ENCODE measurements at places on chromosomes 12 and 14. TPM values are rescaled to one million over a fixed set of nuclear protein-coding genes. Genes with fewer than 3 reads are reported as not detected.

GDF3 gene
- not detected for total RNA-seq

TAS2R43 gene
- 0.63 TPM for total RNA-seq

ERO1A gene
- 82.7 TPM for total RNA-seq

LRP1-AS gene
- not detected for total RNA-seq

C12orf50 gene
- not detected for total RNA-seq

PPP1R1A gene
- total RNA-seq = not detected

AMHR2 gene
- total RNA-seq = not detected

LHX5 gene
- not detected for total RNA-seq

POTEG gene
- total RNA-seq = not detected

DNA sequence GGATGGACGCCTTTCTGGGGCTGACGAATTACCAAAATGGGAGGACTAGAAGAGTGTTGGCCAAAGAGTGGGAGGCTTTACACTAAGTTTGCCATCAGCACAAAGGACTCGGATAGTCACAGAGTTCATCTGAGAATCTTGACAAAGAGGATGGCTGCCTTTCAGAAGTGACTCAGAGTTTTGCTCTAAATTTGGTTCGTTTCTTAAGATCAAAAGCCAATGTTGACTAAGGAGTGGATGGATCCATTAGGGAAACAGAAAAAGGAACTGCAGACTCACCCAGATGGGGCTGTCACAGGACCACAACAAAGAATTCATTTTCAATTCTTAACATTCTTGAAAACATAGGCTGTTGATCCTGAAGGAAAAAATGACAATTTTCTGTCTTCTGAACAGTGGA lies 81.3 kb upstream of the DUSP6 start:
- H3K4me1 ChIP-seq = peaks cover 12% of the 10 kb centered on the region
- H3K36me3 ChIP-seq = no peaks in the 10 kb centered on the region
- H3K4me3 ChIP-seq = no peak overlapping the region
- peak overlapping the region; percentile 41 for H3K27ac ChIP-seq
- no peaks in the 10 kb centered on the region for H3K27me3 ChIP-seq

- no peaks in the 10 kb centered on the region for H3K27me3 ChIP-seq
- peaks cover 4% of the 10 kb centered on the region for H3K4me1 ChIP-seq
- H3K36me3 ChIP-seq = no peaks in the 10 kb centered on the region
- peak; percentile 32 for DNase-seq
- no peak overlapping the region for H3K4me3 ChIP-seq
- H3K27ac ChIP-seq = 0 out of 2 replicates have a peak overlapping the region, but pooled peaks have one; percentile 2
Measured at GRCh38 chr14:63504648-63505047, 38.5 kb downstream of the PPP2R5E start.

- H3K36me3 ChIP-seq = no peaks in the 10 kb centered on the region
- DNase-seq = no peak
- no peak overlapping the region for H3K27ac ChIP-seq
- H3K4me3 ChIP-seq = no peak overlapping the region
- H3K4me1 ChIP-seq = no peaks in the 10 kb centered on the region
- H3K27me3 ChIP-seq = no peaks in the 10 kb centered on the region
Measured at GRCh38 chr12:95429172-95429510, 44.8 kb upstream of the METAP2 start.

- H3K4me3 ChIP-seq = no peak overlapping the region
- no peaks in the 10 kb centered on the region for H3K36me3 ChIP-seq
- H3K27me3 ChIP-seq = no peaks in the 10 kb centered on the region
- no peak overlapping the region for H3K27ac ChIP-seq
Measured at GRCh38 chr14:72532686-72533454, 361.0 kb downstream of the DPF3 start.

GRCh38 chr12:27973487-27973890 lies 956 bp upstream of the PTHLH start:
- H3K27me3 ChIP-seq = no peaks in the 10 kb centered on the region
- no peak overlapping the region for H3K27ac ChIP-seq
- peaks cover 20% of the 10 kb centered on the region for H3K4me1 ChIP-seq
- DNase-seq = peak; percentile 73
- H3K36me3 ChIP-seq = no peaks in the 10 kb centered on the region

DNA sequence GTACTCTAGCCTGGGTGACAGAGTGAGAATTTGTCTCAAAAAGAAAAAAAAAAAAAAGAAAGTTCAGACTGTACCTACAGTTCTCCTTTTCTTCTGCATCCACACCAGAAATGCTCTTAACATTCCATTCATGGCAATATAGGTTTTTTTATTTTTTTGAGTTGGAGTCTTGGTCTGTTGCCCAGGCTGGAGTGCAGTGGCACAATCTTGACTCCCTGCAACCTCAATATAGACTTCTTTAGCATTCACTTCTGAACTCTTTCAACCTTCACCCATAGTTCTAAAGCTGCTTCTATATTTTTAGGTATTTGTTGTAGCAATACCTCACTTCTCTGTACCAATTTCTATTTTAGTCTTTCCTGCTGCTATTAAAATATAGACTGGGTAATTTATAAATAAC lies 1095.7 kb downstream of the FLRT2 start:
- no peak overlapping the region for H3K27ac ChIP-seq
- no peak overlapping the region for H3K4me3 ChIP-seq
- no peaks in the 10 kb centered on the region for H3K4me1 ChIP-seq
- H3K36me3 ChIP-seq = no peaks in the 10 kb centered on the region
- no peak for DNase-seq
- H3K27me3 ChIP-seq = no peaks in the 10 kb centered on the region

DNA sequence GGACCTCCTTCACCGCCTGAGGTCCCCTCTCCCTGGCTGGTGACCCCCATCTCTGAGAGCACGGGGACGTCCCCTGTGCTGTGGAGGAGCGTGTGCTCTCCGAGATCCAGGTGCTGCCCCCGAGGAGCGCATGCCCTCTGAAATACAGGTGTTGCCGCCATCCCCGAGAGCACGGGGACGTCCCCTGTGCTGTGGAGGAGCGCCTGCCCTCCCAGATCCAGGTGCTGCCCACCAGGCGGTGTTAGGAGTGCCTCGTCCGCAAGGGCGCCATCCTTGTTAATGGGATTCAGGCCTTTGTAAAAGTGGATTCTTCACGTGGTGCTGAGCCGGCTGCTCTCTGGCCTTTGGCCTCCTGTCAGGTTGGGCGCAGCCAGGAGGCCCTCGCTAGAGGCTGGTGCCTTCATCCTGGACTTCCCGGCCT lies 10.1 kb downstream of the NOC4L start:
- no peaks in the 10 kb centered on the region for H3K27me3 ChIP-seq
- H3K4me3 ChIP-seq = no peak overlapping the region
- DNase-seq = no peak
- H3K27ac ChIP-seq = no peak overlapping the region
- H3K36me3 ChIP-seq = no peaks in the 10 kb centered on the region
- H3K4me1 ChIP-seq = no peaks in the 10 kb centered on the region

GRCh38 chr12:107567876-107568619 lies 117.6 kb upstream of the PWP1 start:
- no peak overlapping the region for H3K4me3 ChIP-seq
- H3K27me3 ChIP-seq = no peaks in the 10 kb centered on the region
- no peak for DNase-seq
- no peaks in the 10 kb centered on the region for H3K36me3 ChIP-seq

DNA sequence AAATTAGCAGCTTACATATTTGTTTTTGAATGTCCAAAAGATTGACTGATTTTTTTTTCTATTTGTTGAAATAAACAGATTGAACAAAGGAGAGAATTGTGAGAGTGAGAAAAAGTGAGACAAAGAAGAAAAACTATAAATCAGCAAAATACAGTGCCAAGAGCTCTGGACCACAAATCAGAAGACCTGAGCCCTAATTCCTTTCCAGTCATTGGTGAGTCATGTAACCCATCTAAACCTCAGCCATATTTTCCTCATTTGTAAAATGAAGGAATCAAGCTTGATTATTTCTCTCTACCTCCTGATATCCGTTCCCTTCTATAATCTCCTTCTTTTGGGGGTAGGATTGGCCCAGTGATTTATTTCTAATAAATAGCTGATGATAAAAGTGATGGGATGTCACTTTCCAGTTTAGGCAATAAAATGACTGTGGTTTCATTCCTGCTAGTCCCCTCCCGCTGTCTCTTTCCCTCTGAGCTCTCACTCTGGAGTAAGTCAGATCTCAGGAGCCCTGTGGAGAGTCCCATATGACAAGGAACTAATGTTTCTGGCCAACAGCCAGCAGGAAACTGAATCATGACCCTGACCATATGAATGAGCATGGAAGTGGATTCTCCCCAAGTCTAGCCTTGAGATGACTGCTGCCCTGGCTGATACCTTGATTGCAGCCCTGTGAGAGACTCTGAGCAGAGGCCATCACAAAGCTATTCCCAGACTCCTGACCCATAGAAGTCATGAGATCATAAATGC lies 218.9 kb downstream of the ACSS3 start:
- no peak overlapping the region for H3K4me3 ChIP-seq
- H3K27me3 ChIP-seq = no peaks in the 10 kb centered on the region
- no peak overlapping the region for H3K27ac ChIP-seq
- no peaks in the 10 kb centered on the region for H3K36me3 ChIP-seq
- DNase-seq = peak; percentile 56

DNA sequence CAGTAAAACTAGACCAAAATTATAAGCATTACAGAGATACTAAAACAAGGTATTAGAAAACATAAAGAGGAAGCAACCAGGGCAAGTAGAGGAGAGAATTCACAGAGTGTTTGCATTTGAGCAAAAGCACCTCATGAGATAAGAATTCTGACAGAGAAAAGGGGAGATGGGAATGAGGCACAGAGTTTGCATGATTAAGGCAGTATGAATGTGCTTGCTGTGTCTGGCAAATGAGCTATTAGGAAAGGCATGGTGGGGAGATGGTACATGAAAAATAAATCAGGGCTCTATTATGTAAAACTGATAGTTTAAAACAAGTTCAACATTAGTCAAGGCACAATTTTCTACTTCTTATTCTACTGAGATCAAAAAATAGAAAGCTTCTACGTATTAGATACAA lies 23.1 kb downstream of the GARIN6 start:
- H3K4me3 ChIP-seq = no peak overlapping the region
- peak; percentile 25 for DNase-seq
- H3K4me1 ChIP-seq = no peaks in the 10 kb centered on the region
- H3K27me3 ChIP-seq = no peaks in the 10 kb centered on the region

- H3K36me3 ChIP-seq = no peaks in the 10 kb centered on the region
- H3K27me3 ChIP-seq = no peaks in the 10 kb centered on the region
- H3K27ac ChIP-seq = no peak overlapping the region
- no peak overlapping the region for H3K4me3 ChIP-seq
- no peak for DNase-seq
Measured at GRCh38 chr12:110885152-110885840, 35.1 kb downstream of the MYL2 start.

DNA sequence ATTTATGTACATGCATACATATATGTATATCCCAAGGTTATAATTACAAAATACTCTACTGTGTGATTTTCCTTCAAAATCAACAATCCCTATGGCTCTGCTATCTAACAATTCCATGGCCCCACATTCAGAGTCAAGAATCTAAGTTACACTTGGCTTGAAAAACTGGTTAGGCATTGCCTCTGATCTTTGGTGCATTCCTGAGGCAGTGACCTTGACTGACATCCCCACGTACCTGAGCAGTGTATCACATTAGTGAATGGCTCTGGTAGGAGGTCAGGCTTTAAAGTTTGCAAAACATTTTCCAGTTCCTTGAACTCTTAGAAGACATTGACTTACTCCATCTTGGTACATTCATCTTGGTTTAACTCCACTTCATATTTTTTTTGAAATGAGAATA lies 8.5 kb upstream of the STON2 start:
- DNase-seq = no peak
- no peaks in the 10 kb centered on the region for H3K36me3 ChIP-seq
- peaks cover 53% of the 10 kb centered on the region for H3K27me3 ChIP-seq
- no peaks in the 10 kb centered on the region for H3K4me1 ChIP-seq

DNA sequence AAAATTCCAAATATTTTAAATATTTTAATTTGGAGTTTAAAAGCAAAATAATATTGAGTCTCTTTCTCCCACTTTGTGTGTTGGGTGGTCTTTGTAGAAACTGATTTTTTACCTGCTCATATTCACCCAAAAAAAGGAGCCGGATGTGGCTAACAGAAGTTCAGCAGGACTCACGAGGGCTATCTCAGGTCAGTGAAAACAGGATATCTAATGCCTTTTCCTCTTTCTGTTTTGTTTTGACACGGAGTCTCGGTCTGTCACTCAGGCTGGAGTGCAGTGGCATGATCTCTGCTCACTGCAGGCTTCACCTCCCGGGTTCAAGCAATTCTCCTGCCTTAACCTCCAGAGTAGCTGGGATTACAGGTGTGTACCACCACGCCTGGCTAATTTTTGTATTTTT lies 30.8 kb downstream of the COA8 start:
- peaks cover 32% of the 10 kb centered on the region for H3K4me1 ChIP-seq
- H3K4me3 ChIP-seq = no peak overlapping the region
- H3K27me3 ChIP-seq = no peaks in the 10 kb centered on the region
- H3K36me3 ChIP-seq = peaks cover 8% of the 10 kb centered on the region

- H3K27me3 ChIP-seq = no peaks in the 10 kb centered on the region
- H3K4me1 ChIP-seq = no peaks in the 10 kb centered on the region
- no peak overlapping the region for H3K4me3 ChIP-seq
- no peaks in the 10 kb centered on the region for H3K36me3 ChIP-seq
- H3K27ac ChIP-seq = no peak overlapping the region
Measured at GRCh38 chr12:127297327-127297726, 969.6 kb upstream of the TMEM132C start.

DNA sequence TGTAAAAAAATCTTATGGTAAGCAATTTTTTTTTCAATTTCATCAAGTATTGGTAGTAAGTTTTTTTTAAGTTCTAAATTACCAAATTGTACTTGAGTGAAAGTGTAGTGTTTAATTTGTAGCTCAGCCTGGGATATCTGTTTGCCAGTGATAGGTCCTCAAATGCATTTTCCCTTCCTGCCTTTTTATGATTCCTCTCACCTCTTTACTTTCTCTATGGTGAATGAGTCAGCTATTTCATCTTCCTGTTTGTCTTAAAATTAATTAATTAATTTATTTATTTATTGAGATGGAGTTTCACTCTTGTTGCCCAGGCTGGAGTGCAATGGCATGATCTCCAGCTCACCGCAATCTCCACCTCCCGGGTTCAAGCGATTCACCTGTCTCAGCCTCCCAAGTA lies 10.6 kb downstream of the SRP54 start:
- no peak overlapping the region for H3K4me3 ChIP-seq
- no peaks in the 10 kb centered on the region for H3K27me3 ChIP-seq
- DNase-seq = no peak
- H3K27ac ChIP-seq = no peak overlapping the region
- peaks cover 3% of the 10 kb centered on the region for H3K36me3 ChIP-seq

DNA sequence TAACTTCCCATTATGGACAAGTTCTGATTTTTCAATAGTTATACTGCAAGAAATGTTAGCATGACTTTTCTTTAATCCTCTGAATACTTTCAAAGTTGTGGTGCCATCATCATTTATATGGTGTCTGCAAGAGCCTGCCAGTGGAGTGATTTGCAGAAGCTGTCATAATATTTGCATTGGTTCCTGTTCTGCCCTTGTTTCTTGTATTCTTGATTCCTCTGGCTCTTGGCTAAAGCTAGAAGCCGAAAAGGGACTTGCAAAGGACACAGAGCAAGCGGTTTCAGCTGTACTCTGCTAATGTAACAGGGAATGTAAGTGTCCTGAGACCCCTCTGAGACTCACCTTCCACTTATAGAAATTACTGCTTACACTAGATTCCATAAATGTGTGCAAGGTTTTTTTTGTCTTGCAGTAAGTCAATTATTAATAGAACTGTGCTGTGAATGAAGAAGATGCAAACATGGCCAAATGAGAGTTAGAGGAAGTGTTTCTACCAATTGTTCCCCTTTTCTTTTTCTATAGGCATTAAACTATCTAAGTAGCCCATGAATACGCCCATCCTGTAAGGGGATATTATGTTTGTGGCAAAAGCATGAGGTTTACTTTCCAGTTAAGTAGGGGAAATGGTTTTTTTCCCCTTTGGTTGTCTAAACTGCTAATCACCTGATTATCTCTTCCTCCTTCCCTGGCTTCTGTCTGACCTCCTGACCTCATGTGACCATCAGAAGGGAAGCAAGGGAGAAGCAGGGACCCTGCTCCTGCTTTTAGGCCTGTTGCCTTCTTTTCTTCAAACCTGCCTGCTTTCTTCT lies 5.3 kb downstream of the DYRK4 start:
- H3K27ac ChIP-seq = no peak overlapping the region
- no peaks in the 10 kb centered on the region for H3K36me3 ChIP-seq
- H3K4me1 ChIP-seq = no peaks in the 10 kb centered on the region
